ENCODE measurements at places on chromosomes 7 and 10.

DNA sequence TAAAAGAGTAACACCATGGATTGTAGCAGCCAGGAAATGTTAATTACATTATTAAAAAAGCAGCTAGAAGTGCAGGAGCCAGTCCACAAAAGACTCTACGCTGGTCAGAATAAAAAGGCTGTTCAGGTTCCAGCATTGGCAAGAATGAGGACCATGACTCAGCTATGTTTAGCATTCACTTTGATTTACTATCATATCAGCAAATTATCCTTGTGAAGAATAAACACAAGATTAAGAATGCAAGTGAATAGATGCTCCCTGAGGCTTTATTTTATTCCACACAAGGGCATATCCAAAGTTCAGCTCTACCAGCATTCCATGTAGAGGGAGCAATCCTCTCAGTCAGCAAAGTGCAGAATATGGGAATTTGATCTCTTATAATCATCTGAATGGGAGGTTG, 13.6 kb downstream of the DGKB start:
- no peak for DNase-seq

DNA sequence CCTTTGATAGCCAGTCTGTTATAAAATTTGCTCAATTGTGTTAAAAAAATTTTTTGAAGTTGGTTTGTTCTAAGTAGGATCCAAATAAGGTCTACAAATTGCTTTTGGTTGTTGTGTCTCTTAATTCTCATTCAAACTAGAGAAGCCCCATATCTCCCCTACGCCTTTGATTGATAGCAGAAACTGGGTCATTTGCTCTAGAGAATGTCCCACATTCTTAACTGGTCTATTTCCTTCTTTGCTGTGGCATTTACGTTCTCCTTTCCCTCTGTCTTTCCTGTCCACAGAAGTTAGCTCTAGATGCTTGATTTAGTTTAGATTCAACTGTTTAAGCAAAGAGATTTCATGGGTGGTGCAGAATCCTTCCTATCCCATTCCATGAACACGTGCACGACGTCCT, 174.6 kb upstream of the SVIL start:
- no peak for DNase-seq

GRCh38 chr7:41306486-41306885, 396.4 kb downstream of the INHBA start:
- no peak for DNase-seq

GRCh38 chr7:100475549-100475948, 3.5 kb downstream of the TSC22D4 start:
- DNase-seq, result peak; percentile 58
